Activated CD8-positive, alpha-beta T cell treated with anti-CD3 and anti-CD28 coated beads, Interleukin-2, amount 10 ng/mL, durations not matched to agents 7 days and 5 days (primary cell): ENCODE measurements at places on chromosomes 6 and 20. TPM values are rescaled to one million over a fixed set of nuclear protein-coding genes. Genes with fewer than 3 reads are reported as not detected.

GRCh38 chr6:148359228-148359627 lies 16.6 kb downstream of the SASH1 start:
- DNase-seq = no peak

- no peak for DNase-seq
These were observed 9.7 kb upstream of the MARCKS start for GRCh38 chr6:113847447-113847846.

CALHM6 gene
- total RNA-seq = 20.6 TPM

- no peak for DNase-seq
These were observed 14.9 kb downstream of the MTFR2 start for GRCh38 chr6:136235233-136235564.

DNA sequence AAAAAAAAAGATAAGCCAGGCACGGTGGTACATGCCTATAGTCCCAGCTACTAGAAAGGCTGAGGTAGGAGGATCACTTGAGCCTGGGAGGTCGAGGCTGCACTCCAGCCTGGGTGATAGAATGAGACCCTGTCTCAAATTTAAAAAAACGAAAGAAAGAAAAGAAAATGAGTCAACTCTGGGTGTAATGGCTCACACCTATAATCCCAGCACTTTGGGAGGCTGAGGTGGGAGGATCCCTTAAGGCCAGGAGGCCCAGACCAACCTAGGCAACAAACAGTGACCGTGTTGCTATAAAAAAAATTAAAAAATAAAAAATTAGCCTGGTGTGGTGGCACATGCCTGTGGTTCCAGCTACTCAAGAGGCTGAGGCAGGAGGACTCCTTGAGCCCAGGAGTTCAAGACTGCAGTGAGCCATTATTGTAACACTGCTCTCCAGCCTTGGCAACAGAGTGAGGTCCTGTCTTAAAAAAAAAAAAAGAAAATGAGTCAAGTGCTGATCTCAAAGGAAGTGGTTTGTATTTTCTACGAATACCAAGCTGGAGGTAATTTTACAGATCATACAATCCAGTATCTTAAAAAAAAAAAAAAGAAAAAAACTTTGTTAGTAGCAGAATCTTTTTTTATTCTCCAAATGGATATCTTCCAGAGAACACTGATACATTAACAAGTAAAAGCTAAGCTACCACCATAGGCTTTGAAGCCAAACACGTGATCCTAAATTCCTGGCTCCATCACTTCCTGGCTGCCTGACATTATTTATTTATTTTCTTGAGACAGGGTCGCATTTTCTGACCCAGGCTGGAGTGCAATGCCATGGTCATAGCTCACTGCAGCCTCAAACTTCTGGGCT lies 5.7 kb downstream of the COMMD7 start:
- peak; percentile 71 for DNase-seq

DNA sequence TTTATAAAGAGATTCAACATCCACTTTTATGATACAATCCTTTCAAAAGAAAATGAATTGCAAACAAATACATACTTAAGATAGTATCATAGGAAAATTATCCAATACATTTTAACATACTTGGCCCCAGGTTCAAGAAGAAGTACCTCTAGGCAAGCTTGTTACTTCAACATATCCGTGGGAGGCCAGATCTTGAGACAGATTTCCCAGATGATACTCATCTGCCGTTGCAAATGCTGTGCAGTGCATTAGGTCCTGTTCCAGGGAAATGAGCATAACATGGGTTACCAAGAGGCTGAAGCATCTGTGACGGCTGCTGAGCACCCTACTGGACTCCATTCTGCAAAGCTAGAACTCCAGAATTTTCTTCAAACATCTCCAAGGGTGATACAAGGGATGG lies 15.6 kb downstream of the RMND1 start:
- no peak for DNase-seq

- no peak for DNase-seq
These were observed 221.9 kb downstream of the WDR27 start for GRCh38 chr6:169479783-169480495.

DNA sequence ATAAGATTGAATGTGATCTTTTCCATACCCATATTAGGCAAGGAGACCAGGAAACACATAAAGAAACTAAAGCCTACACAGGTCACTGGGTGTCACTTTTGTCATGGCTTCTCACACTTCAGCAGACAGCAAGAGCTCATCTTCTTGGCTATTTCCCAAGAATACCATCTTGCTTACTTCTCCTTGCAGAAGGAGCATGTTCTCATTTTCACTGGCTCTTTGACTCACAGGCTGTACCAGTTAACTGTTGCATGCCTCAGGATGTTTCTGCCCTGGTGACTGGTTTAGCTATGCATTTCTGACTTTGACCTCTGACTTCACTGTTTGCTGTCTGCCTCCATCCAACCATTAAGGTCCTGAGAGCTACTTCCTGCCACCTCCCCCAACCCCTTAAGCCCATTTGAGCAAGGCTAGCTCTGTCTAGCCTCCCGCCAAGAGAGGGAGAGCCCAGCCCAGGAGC lies 40.3 kb upstream of the OGFRL1 start:
- DNase-seq = no peak

GRCh38 chr20:19943061-19943521 lies 74.1 kb upstream of the NAA20 start:
- DNase-seq = no peak

DNA sequence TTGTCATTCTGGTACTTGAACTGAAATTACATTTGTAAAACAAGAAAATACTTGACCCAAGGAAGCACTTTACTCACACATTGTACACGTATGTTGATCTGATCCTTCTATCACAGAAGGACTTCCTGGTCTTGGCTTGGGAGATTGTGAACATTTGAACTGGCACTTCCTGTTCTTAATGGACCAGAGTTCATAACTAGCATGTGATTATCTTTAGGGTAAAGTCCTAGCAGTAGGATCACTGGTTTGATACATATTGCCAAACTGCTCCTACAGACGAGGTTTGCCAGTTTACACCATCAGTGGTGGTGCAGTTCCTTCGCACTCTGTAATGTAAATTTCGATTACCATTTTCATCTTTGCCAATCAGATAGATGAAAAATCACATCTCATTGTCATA lies 12.7 kb downstream of the HECA start:
- DNase-seq = no peak

- DNase-seq = no peak
These were observed 1.7 kb downstream of the AFDN start for GRCh38 chr6:167828325-167828956.

DNA sequence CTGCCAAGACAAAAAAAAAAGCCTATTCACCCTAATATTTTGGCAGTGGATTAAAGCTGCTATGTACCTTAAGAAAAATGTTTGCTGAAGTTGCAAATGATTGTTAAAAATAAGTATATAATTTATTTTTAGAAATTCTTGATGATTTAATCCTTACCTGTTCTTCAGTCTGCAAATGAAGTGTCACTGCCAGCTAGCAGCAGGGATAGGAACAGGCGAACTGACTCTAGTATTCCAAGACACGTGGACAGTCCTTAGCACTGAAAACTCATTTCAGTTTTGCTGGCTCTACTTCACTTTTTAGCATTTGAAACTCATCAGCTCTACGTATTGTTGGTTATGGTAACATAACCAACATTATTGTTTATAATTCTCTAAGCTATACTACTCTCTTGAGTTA lies 204.4 kb upstream of the ID4 start:
- no peak for DNase-seq

SOX18 gene
- total RNA-seq = 0.21 TPM

DNA sequence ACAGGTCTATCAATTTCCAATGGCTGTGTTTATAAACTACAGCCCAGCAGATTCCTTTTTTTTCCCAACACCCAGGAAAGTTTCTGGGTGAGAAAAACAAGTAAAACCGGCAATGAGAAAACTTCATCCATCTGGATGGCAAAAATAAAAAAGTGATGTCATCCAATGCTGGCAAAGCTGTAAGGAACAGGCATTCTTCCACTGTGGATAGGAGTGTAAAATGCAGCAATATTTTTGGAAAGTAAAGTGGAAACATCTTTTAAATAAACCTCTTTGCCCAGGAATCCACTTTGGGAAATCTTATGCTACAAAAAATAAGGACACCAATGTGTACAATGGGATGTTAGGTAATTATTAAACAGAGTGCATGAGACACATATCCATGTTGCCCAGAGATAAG lies 102.1 kb upstream of the NT5E start:
- no peak for DNase-seq

DNA sequence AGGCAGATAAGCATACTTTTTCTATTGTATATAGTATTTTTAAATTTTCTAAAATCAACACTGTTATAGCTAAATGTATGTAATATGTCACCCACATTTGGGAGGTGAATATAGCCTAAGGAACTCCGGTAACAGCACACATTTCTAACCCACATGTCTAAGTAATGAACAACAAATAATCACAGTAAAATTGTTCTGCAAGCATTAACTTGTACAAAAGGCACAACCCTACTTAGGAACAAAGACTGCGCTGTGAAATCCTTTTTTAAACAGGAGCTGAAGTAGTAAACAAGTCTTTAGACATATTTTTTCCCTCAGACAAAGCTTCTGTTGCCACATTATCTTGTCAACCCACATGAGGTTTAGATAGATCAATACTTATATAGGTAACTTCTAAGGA lies 872.4 kb upstream of the SLC35B3 start:
- no peak for DNase-seq

DNA sequence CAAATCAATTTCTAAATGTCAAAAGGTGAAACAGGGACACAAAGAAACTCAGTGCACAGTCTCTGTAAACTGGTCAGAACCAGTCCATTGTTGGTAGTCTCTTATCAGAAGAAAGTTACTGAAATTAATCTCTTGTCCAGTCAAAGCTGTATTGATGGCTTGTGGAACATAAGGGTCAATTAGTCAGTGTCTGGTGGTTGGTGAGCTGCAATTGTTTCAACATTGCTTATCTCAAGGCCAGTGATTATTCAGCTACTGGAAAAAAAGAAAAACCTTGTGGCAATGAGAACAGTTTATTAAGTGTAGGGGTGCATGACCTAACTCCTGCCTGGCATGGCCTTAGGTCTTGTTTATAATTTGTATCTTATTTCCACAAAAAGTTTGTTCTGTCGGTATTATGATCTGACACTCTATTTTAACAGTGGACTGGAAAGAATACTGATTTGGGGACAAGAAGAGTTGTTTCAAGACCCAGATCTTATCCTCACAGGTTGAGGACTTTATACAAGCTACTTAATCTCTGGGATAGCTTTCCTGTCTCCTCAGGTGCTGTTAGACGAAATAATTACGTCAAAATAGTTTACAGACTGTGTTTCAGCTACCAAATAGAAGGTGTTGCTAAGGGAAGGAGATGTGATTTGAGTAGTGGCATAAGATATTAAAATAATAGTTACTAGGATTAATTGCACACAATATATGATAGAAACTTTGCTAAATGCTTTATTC lies 520.0 kb upstream of the IRAK1BP1 start:
- DNase-seq = no peak

CDKAL1 gene
- total RNA-seq = 25.2 TPM

DNA sequence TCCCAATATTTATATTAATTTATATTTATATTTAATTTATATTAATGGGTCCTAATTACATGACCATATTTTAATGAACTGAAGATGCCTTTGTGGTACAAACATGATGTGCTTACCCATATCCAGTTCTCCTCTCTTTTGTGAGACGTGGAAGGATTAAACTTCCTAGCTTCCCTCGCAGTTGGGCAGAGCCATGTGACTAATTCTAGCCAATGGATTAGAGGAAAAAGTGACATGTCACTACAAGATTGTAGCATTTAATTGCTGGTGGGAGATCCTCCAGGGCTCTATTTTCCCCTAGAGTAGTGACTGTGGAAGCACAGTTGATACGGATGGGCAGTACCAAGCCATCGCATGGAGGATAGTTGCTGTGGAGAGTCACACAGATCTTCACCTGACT lies 4.8 kb upstream of the SOBP start:
- DNase-seq = no peak

GRCh38 chr6:104365451-104366234 lies 494.1 kb downstream of the HACE1 start:
- DNase-seq = no peak

GRCh38 chr6:53316142-53316541 lies 32.6 kb downstream of the ELOVL5 start:
- no peak for DNase-seq

GRCh38 chr6:147651249-147652063 lies 143.0 kb downstream of the SAMD5 start:
- no peak for DNase-seq

DNA sequence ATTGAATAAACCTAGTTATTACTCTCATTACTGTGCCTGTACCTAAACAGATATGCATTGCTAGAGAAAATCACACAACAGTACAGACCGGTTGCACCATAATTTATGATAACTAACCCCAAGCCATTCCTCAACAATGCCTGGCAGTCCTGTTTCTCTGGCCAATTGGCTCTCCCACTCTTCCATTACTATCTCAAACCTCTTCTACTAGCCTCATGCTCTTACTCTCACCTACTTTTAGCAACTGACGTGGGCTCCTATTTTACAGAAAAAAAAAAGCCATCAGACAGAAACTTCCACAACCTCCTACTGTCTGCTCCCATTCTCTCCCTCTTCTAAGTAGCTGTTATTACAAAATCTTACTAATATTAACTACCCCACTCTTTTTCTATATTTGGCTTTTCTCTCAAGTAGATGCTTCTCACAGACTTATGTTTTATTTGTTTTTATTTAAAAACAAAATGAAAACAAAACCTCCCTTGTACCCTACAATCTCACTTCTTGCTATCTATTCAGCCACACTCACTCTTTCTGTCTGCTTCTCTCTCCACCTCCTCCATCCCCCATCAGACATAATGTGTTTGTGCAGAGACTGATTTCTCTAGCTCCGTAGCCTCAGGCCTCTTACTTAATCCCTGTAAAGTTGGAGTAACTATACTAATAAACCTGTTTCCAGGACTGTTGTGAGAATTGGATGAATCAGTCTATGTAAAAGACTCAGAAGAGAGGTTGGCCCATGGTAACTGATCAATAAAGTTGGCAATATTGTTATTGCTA lies 9.1 kb downstream of the GOPC start:
- DNase-seq = no peak

DNA sequence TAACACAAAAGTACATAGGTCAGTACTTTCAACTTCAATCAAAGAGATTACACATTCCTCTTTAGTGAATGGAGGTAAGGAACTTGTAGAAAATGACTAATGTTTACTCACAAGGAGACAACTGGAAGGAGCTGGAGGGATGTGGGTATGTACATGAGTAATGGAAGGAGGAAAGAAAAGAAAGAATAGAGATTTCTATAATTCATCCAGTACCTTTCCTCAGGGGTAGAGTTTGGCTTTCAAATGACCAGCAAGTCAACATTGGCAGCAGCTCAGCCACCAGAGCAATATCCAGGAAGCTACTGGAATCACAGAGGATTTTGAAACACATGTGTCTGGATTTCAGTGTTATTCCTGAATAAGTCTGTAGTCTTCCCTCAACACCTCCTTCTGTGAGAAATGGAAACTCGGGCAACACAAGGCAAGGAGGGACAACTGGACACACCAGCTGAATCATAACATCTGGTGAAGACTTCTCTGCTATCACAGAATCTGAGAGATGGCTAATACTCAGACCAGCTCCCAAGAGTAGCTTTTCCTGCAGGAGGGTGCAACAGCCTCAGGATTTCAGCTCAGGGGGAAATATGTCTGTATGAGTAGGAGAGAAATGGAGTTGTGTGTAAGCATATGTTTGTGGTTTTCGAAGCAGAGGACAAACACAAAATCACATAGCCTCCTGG lies 98.8 kb downstream of the HAO1 start:
- no peak for DNase-seq

GRCh38 chr20:2654384-2654822 lies 2.0 kb downstream of the NOP56 start:
- no peak for DNase-seq
